Stimulated activated CD8-positive, alpha-beta memory T cell treated with anti-CD3 and anti-CD28 coated beads, Interleukin-15, amount 100 ng/mL, for 4 hours (primary cell): ENCODE measurements at places on chromosomes 7 and 10.

DNA sequence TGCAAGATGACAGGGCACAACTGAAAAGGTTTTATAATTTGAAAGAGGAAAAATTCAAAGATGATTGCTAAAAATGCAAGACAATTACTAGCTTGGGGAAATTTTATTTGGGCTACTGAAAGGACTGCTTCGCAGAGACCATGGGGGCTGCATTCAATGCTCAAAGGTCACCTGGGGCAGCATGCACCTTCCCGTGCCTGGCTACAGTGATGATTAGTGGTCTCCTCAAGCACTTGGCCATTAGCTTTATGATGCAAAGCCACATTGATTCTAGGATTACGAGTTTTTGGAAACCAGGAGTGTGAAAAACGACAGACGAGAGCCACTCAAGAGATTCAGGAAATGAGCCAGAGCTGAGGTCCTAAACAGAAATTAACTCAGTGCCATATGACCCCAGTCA, 764.6 kb downstream of the PHTF2 start:
- DNase-seq: no peak

GRCh38 chr7:131844369-131844768, 287.9 kb upstream of the PODXL start:
- DNase-seq: no peak

GRCh38 chr10:44697116-44697515, 214.0 kb upstream of the TMEM72 start:
- DNase-seq: no peak

GRCh38 chr10:60042262-60042661, 135.9 kb upstream of the CCDC6 start:
- no peak for DNase-seq

GRCh38 chr7:104133238-104133637, 74.6 kb downstream of the ORC5 start:
- no peak for DNase-seq

- DNase-seq: no peak
Observed at GRCh38 chr7:111855842-111856227, 293.5 kb upstream of the IMMP2L start.

GRCh38 chr10:49666054-49666615, 13.3 kb upstream of the C10orf53 start:
- DNase-seq: no peak

GRCh38 chr7:147492606-147493005, 1098.0 kb upstream of the C7orf33 start:
- no peak for DNase-seq
